Motor neuron (in vitro differentiated cells): ENCODE measurements at places on chromosomes 4 and X. TPM values are rescaled to one million over a fixed set of nuclear protein-coding genes. Genes with fewer than 3 reads are reported as not detected.
A peak's percentile ranks its signal among the peaks of the same experiment; 100 is the strongest.

DNA sequence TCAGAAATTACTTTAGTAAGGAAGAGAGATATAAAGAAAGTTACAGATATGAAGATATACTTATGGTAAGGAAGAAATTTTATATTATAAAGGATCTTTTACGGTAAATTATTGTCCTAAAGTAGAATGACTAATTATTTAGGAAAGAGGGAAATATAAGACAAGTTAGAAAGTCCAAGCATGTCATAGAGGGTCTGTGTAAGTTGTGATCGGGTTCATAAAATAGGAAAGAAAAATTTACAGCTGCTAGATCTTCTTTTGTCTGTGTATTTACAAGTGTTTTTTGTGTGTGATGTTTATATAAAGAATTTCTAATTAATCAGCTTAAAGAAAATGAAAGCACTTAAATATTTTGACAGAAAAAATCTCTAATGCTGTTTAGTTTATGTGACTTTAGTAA, 1054.9 kb upstream of the DIAPH2 start:
- ATAC-seq, result no peak

Gene SPANXA2
- not detected in 2 replicates for total RNA-seq

GRCh38 chr4:3021627-3022026, 52.7 kb downstream of the HTT-AS start:
- ATAC-seq, result no peak

GRCh38 chrX:100649550-100650356, 5.8 kb downstream of the SRPX2 start:
- ATAC-seq, result no peak

GRCh38 chrX:134373736-134374135, 86.2 kb upstream of the HPRT1 start:
- ATAC-seq, result no peak

Gene NPY2R
- 0.05 and 0.09 TPM in 2 replicates for total RNA-seq

DNA sequence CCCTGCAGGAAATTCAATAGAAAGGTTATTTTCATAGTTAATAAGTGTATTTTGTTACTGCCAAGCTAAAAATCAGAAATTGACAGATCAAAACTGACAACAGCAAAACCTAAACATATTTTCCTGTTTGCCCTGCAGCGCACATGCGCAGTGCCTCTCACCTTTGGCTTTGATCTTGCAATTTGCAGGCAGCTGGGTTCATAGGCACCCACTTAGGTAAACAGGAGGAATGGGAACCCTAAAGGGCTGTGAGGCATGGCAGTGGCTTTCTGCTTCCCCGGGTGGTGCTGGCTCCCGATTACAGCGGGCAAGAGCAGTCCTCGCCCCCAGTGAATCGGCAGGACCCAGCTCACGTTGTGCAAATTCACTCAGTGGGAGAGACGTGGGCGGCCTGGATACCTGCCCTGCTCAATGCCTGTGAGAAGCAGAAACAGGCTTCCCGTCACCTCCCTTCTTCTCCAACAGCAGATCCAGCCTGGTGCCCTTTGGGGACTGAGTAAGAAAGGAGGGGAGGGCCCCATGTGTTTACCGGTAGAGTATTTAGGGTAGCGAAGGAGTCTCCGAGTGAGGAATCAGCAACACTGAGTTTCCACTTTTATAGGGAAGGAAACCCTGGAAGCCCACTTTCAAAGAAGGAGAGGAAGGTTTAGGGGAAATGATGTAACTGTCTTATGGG, 25.7 kb downstream of the CCKAR start:
- ATAC-seq, result no peak

- ATAC-seq, result peak; percentile 47
These were observed 200.6 kb downstream of the CHIC2 start for GRCh38 chr4:53863736-53864365.

DNA sequence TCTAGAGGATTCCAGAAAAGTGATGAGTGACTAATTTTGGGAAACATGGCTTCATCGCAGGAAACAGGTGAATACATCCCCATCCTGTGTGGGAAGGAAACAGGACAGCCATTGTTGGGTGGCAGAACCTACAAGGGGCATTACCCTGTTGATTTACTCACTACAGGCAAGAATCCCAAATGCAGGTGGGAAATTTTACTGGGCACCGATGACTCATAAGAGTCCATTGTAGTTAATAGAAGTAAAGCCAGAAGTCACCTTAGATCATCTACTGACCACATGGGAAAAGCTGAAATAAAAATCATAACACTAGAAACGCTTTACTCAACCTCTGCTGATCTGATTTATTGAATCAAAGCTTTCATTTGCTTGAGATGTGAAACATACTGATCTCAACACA, 136.4 kb downstream of the TRIML1 start:
- no peak for ATAC-seq

Gene RBMXL3
- 0.52 TPM in 1 of 2 replicates, not detected in the other for total RNA-seq

- no peak for ATAC-seq
These were observed 54.6 kb upstream of the TACR3 start for GRCh38 chr4:103774326-103774825.

Gene LDB2
- total RNA-seq, result 22.9 and 23.1 TPM in 2 replicates

GRCh38 chrX:24014388-24015018, 12.5 kb downstream of the KLHL15 start:
- ATAC-seq, result no peak

Gene LRP2BP
- total RNA-seq, result 18.2 and 19.6 TPM in 2 replicates

GRCh38 chrX:11010476-11010875, 100.7 kb upstream of the HCCS start:
- no peak for ATAC-seq

DNA sequence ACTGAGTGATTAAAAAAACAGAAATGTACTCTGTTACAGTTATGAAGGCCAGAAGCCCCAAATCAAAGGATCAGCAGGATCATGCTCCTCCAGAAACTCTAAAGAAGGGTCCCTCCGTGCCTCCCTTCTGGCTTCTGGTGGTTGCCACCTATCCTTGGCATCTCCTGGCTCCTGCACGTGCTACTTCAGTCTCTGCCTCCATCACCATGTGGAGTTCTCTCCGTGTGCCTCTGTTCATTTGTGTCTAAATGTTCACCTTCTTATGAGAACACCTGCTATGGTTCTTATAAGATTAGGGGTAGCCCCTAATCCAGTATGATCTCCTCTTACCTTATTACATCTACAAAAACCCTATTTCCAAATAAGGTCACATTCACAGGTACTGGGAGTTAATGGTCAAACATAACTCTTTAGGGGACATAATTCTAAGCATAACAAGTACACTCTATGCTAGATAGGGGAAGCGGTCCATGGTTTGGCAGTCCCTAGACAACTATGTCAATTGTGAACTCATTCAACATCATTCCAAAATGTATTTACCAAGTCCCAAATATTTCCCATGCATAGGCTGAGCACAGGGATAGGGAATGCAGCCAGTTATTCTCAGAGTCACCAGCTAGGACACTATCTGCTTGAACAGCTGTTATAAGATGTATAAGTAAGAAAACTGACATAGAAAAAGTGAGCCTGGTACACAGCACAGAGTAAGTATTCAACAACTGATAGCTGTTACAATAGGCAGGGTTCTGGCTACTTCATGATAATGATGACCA, 295.5 kb upstream of the BOD1L1 start:
- no peak for ATAC-seq

Gene SSX4B
- not detected in 2 replicates for total RNA-seq

GRCh38 chrX:53684415-53685192, 1.9 kb downstream of the HUWE1 start:
- no peak for ATAC-seq

DNA sequence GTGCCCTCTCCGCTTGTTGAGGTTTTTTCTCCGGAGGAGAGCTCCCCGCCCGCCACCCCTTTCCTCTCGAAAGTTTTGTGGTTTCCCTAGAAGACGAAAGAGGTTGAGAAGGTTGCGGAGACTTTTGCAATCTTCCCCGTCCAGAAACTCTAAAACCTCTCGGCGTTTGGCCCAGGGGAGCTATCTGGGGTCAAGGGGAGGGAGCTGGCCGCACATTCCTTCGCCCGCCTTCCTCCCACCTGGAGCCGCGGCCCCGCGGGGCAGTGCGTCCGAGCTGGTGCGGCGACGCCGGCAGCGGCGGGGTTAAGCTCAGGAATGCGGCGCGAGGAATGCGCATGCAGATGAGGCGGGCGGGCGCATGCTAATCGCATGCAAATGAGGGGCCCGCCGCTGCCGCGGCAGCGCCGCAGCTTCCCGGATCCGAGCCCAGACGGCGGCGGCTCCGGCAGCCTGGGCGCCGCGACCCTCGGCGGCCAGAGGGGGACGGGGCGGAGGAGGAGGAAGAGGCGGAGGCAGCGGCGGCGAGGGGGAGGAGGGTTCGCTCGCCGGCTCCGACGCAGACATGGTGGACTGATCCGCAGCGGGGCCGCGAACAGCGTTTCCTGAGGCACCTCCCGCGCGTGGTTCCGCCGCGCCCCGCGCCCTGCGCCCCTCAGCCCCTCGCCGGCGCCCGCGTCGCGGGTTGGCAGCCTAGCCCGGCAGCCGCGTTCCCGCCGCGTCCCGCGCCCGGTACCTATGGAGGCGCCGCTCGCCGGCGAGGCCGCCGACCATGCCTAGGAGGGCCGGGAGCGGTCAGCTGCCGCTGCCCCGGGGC, at the start of gene WWC2:
Gene WWC2 (plus strand): TSS at position 535 of the 814 bp plus-strand sequence. CDS start 235 bp downstream, at position 770.
- ATAC-seq, result peak; percentile 70

GRCh38 chr4:95180531-95181242, 368.1 kb downstream of the UNC5C start:
- ATAC-seq, result peak; percentile 27

Gene SHROOM2
- total RNA-seq, result 2.5 and 2.6 TPM in 2 replicates

Gene GALNT7
- total RNA-seq, result 18.9 and 24.5 TPM in 2 replicates

DNA sequence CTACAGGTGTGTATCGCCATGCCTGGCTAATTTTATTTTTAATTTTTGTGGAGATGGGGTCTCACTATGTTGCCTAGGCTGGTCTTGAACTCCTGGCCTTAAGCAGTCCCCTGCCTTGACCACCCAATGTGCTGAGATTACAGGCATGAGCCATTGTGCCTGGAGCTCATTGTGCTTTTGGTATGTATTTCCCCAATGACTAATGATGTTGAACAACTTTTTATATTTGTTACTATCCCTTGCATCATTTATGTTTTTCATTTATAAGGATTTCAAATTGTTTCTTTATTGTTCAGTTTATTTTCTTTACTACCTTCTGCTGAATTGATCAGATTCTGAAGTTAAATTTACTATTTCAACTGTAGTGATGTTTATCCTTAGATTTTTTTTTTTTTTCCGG, 199.7 kb downstream of the CEP135 start:
- no peak for ATAC-seq

GRCh38 chr4:172631832-172632231, 536.8 kb upstream of the GALNT7 start:
- no peak for ATAC-seq

- ATAC-seq, result no peak
These were observed 39.7 kb upstream of the DCLK2 start for GRCh38 chr4:150038335-150039076.

DNA sequence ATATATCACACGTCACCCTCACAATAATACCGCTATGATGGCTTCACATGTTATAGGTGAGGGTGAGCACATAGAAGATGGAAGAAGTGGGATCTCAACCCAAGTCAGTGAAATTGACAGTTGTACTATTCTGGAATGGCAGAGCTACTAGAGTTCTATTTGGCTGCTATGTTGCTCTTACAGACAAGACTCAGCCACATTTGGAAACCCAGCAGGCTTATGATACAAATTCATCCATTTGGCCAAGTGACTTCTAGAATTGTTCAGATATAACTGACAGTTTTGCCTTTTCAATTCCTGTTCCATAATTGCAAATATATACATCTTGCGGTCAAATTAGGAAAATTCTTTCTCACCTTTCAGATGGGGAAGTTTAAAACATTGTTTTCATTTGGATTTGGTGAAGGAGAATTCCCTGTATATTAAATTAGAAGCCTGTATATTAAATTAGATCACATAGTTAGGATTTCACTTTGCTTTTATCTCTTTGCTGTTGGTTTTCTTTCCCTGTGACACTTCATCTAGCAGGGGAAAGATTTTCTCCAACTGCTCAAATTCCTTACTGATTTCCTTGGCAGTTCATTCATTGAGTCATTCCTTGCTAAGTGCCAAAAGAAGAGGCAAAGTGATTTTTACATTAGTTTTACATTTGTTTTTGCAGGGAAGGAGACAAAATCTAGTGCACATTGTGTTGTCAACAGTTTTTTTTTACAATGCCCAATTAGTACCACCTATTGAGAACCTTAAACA, 120.6 kb upstream of the TBC1D9 start:
- no peak for ATAC-seq

DNA sequence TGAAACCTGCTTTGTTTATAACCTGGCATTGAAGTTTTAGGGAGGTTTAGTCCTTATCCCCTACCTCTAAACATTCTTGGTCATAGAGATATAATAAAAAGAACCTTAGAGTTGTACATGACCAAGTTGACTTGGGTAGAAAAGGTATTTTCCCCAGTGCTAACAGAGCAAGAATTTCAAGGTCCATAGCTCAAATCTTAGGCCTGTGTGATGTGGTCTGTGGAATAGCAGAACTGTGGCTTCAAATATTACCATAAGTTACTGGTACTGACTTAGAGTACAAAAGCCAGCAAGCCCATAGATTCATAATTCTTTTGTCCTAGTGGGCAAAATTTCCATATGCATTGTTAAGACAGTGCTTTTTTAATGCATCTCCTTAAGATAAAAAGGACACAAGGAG, 91.2 kb downstream of the GPRIN3 start:
- peak; percentile 17 for ATAC-seq

- no peak for ATAC-seq
These were observed 396.0 kb downstream of the PDGFC start for GRCh38 chr4:156575430-156576073.

Gene WAS
- total RNA-seq, result 1.8 and 3.8 TPM in 2 replicates

Gene PHEX
- 1.4 and 1.6 TPM in 2 replicates for total RNA-seq

Gene RNF212
- 8.1 and 8.2 TPM in 2 replicates for total RNA-seq

- ATAC-seq, result no peak
These were observed 29.5 kb upstream of the ZCCHC13 start for GRCh38 chrX:74274516-74274915.

Gene TRAM1L1
- total RNA-seq, result 6.5 and 10.9 TPM in 2 replicates

Gene FAM47E
- 4.2 and 7.4 TPM in 2 replicates for total RNA-seq

DNA sequence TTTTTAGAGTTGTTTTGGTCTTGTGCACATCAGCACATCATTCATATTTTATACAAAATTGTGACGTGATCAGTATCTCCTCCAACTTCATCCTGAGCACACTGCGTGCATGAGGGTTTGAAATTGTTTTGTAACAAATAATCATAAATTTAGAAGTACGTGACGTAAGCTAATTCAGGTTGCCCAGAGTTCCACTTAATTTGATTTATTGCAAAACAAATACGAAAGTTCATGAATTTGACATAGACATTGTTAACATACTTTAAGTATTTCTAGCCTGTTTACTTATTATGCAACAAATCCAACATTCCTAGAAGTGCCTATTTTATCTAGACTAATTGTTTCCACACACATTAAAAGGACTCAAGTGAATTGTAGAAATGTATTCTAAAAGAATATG, 48.3 kb downstream of the MAP7D3 start:
- no peak for ATAC-seq

- no peak for ATAC-seq
These were observed 81.5 kb downstream of the ARX start for GRCh38 chrX:24934279-24934678.

- ATAC-seq, result no peak
These were observed 88.1 kb downstream of the PCDH7 start for GRCh38 chr4:30808276-30808675.
